GM04504 (cell line): ENCODE measurements at places on chromosomes 6 and 20.
A peak's percentile ranks its signal among the peaks of the same experiment; 100 is the strongest.

GRCh38 chr6:68901044-68901443 is 266.0 kb downstream of the ADGRB3 start:
- DNase-seq = no peak

DNA sequence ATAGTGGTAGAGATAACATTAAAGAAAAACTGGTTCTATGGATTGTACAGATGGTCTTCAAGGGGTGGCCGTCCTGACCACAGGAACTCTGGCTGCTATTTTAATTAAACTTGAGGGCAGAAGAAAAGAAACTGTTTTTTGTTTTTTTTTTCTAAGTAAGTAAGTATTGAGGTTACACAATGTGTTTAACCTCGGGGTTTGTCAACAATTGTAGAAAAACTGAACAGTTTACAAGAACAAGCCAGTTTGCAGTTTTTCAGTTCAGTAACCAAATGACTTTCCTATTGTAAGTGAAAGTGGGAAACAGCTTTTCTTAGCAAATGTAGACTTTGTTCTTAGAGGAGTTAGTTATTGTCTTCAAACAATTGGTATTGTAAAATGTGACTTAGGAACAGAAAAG is 77.0 kb downstream of the PLCB1 start:
- DNase-seq = no peak

DNA sequence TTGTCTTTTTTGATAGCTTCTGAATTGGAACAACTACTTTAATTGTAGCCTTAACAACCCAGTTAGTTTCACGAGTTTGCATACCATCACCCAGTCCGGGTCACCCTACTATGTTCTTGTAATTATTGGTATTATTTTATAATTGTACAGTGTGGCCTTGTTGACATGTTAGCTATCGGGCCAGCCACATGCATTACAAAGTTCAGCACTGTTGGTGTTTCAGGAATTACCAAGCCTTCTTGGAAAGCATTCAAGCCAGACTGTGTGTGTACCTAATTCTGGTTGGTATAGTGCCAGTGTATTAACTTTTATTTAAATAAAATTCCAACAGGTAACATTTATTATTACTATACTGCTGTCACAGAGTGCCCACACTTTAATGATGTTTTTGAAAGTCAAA is 150.9 kb downstream of the JARID2 start:
- DNase-seq = no peak

DNA sequence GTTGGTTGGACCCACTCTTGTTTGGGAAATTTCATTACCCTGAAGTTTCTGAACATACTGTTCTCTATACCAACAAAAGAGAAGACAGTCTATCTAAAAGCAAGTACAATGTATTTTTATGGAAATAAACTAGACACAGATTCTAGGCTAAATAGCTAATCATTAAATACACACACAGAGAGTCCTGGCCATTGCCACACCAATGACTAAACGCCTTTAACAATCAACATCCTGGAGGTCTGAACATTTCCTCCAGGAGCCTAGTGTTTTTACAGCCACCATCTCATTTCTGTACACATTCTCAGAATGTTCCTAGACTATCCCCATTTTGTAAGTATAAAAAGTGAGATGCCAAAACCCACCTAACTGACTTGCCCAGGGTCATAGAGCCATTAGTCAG is 141.6 kb upstream of the RREB1 start:
- DNase-seq = no peak

DNA sequence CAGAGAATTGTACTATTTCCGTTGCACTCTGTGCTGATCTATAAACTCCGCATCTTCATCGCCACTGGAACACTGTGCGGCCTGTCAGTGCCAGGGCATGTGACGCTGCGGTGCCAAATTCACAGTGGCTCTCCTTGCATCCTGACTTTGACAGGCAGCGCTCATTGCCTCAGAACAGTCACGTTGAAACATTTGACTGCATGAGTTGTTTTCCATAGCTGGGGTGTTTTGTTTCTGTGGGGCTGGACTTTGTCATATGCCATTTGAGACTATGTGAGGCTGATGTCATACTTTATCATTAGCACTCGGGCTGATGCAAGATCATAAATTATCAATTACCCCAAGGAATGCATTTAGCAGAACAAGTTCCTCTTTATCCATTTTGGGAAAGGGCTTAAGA is 32.7 kb downstream of the CFAP61 start:
- no peak for DNase-seq

DNA sequence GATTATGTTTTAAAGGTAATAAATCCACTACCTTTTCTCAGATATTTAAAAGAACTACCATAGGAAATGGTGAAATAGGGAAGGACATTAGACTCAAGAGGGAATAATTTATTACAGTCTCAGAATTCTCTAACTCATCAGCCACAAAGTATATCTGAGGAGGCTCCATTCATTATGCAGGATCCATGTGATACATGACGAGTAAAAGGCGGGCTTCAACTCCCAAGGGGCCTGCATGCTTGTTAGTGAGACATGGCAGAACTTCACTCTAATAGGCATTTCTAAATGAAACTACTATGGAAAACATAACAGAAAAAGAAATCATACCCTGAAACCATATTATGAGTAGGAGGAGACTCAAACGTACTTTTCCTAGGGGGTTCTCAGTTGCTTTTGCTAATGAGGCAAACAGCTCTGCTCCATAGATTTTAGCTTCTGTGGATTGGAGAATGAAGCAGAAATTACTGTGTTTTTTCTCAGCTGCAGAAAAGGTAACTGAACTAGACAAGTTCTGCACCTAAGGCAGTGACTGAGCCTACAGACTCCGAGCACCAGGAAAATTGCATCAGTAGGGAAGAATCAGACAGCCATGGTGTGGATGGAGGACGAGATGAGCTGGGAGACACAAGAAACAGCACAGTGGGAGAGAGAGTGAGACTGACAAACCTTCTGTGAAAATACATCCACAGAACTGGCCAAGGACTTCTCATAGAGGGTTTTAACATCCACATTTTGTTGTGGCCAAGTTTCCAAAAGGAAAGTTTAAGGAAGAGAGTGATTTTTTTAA is 254.6 kb upstream of the PRDM1 start:
- DNase-seq = no peak

DNA sequence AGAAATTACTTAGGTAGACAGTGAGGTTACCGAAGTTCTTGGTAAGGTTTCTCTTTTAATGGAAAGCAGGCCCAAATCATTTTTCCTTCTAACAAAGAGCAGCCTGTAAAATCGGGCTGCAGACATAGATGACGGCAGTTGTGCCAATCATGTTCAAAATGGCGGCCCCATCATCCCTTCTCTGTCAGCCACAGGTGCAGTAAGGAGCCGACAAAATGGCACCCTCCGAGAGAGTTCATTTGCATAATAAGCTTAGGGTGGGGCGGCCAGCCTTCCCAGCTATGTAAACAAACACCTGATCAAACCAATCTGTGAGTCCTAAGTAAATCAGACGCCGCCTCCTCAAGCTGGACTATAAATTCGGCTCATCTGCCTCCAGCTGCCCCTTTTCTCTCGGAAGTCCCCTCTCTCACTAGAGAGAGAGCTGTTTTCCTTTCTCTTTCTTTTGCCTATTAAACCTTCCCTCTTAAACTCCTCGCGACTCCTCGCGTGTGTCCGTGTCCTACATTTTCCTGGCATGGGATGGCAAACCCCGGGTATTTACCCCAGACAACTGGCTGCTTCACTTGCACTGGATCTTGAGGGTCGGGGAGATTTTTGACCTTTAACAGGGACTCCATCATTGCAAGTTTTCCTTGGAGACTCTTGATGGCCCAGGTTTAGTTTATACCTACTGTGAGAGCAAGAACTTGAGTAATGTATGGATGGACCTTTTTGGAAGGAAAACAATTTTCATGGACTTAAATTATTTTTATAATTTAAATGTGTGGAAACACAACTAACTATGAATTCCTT is 8.9 kb upstream of the DDR1 start:
- DNase-seq = no peak

- DNase-seq = no peak
Observed at GRCh38 chr6:64050590-64050989, 415.0 kb downstream of the PHF3 start.

- DNase-seq = no peak
Observed at GRCh38 chr6:41914869-41915530, 5.9 kb downstream of the MED20 start.

- DNase-seq = no peak
Observed at GRCh38 chr20:40317156-40317790, 371.8 kb downstream of the MAFB start.

DNA sequence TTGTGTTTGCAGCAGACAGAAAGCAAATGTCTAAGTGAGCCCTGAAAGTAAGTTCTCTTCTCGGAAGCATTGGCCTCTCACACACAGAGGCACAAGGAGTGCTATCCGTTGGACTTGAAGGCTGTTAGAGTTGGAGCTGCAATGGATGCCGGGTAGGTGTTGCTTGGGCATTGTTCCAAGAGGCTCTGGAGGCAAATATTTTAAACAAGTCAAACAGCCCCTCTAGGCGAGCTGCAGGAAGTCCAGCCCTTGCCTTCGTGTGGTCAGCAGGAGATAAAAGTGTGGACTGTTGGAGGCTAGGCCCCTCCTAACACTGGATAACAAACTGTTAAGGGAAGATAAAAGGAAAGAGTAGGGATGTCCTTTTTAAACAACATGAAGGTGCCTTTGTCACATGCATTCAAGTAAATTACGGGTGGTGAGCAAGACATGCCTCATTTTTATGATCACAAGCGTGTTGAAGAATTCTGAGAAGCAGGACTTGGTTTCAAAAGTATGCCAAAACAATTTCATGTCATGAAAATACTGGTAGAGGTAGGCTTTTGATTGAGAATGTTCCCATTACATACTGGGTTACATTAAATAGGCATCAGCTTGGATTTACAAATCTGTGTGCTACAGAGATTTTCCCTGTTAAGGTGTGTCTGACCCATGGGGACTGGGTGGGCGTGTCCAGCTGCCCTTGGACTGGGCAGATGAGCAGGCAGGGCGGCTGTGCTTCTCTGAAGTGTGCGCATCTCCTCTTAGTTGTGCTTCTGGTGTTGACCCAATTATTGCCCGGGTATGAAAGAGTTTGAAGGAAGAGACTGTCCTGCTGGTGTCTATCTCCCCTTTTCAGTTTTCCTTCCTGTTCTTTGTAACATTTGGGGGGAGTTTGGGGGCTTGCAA is 57.5 kb downstream of the RREB1 start:
- DNase-seq = no peak

- no peak for DNase-seq
Observed at GRCh38 chr6:56514395-56514794, 128.3 kb downstream of the DST start.

- no peak for DNase-seq
Observed at GRCh38 chr6:70547313-70547712, 19.4 kb upstream of the SDHAF4 start.

GRCh38 chr6:129709769-129710449 is at the start of gene ARHGAP18:
Gene ARHGAP18 (minus strand): TSS chr6:129710177. CDS start chr6:129710136, 41 bp downstream.
- DNase-seq = peak; percentile 88

DNA sequence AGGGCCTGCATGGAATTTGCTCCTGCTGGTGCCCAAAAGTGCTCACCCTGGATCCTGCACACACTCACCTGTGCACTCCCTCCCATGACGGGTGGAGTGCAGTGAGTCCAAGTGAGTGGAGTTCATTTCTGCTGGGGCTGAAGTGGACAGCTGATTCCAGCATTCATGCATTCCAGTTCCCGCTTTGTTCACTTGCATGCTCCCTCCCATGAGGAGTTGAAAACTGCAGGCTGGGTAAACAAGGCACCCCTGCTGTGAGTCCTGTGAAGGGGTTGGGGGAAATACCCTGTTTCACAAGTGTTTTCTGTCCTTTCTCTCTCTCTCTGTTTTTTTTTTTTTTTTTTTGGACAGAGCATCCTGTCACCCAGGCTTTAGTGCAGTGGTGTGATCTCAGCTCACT is 454.1 kb upstream of the NOX3 start:
- DNase-seq = no peak

- peak; percentile 8 for DNase-seq
Observed at GRCh38 chr6:87200469-87201175, 45.3 kb downstream of the ZNF292 start.

- no peak for DNase-seq
Observed at GRCh38 chr20:36848677-36849076, 27.3 kb upstream of the TLDC2 start.

DNA sequence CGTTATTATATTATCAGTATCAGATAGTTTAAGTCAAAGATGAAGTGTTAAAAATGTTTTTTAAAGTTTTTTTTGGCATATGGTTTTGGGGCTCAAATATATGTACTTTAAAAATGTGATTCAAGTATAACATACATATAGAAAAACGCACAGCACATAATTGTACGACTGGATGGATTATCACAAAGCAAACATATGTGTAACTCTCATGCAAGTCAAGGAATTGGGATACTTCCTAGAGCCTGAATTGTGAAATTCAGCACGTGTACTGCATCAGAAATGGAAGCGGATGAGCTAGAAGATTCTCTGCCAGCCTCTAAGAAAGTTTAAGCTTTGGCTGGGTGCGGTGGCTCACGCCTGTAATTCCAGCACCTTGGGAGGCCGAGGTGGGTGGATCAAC is 340.9 kb downstream of the PRL start:
- no peak for DNase-seq

DNA sequence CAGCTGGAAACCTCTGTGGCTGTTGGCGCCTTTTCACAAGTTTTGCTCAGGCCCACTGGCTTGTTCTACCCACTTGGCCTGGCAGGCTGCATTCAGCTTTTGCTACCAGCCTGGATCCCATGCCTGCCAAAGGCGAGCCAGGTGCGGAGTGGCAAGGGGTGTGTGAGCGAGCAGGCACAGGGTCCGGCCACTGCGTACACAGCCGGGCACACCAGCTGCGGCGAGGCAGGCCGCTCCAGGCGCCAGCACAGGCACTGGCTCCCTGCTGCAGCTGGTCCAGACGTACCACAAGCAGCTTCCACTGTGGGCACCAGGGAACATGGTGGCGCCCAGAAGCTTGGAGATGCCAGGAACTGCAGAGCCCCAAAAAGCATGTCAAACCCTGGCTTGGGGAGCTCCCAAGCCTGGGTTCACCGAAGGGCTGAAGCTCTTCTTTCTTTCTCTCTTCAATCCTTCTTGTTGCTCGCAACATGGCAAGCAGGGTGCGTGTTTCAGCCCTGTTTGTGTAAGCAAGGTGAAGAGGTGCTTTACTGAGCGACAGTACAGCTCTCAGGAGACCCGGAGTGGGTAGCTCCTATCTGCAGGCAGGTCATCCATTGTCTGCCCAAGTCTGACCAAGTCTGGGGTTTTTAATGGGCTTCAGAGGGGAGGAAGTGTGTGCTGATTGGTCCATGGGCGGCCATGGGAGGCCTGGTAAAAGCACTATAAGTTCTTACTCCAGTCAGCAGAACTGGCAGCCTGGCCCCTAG is 32.6 kb upstream of the GRM4 start:
- no peak for DNase-seq

GRCh38 chr6:149246691-149247384 is 70.7 kb upstream of the TAB2 start:
- DNase-seq = no peak
